Stimulated activated CD4-positive, alpha-beta T cell treated with anti-CD3 and anti-CD28 coated beads, Interleukin-15, amount 100 ng/mL, for 1 hour (primary cell): ENCODE measurements at places on chromosomes 2 and 18.

- no peak for DNase-seq
These were observed 87.5 kb downstream of the MBP start for GRCh38 chr18:77044866-77045664.

- DNase-seq = no peak
These were observed 693.4 kb upstream of the ID2 start for GRCh38 chr2:7988440-7988839.

DNA sequence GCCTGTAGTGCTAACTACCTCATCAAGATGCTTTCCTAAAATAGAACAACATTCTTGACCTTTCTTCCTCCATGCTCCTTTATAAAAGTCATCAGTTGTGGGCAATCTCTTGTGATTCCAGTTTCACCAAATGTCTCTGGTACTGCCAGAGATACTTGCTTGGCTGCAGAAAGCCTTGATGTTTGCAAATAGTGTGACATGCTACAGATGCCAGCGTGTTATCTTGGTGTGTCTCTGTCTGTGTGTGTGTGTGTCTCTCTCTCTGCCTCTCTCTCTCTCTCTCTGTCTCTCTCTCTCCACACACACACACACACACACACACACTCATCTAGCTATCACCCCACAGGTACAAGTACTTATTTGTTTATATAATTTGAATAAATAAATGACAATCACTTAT lies 146.9 kb downstream of the CCDC102B start:
- DNase-seq = no peak

- no peak for DNase-seq
These were observed 2.4 kb downstream of the RPE start for GRCh38 chr2:210004881-210005280.

- DNase-seq = no peak
These were observed 103.6 kb upstream of the AGAP1 start for GRCh38 chr2:235390108-235390815.

GRCh38 chr2:97546711-97547110 lies 43.0 kb downstream of the ANKRD36B start:
- DNase-seq = no peak

GRCh38 chr2:167988296-167988695 lies 259.1 kb downstream of the STK39 start:
- DNase-seq = no peak

GRCh38 chr2:146598791-146599190 lies 1246.0 kb upstream of the ACVR2A start:
- DNase-seq = no peak

DNA sequence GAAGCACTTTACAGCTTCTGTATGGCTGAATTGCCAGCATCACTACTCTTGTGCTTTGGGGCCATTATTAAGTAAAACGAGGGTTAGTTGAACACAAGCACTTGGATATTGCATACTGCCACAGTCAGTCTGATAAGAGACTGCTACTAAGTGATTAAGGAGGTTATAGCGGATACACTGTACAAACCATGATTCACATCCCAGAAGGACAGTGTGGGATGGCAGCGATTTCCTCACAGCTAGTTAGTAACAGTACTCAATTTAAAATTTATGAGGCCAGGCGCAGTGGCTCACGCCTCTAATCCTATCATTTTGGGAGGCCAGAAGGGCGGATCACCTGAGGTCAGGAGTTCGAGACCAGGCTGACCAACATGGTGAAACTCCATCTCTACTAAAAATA lies 2.6 kb upstream of the BMPR2 start:
- no peak for DNase-seq

GRCh38 chr18:61735564-61736102 lies 157.2 kb downstream of the RNF152 start:
- DNase-seq = no peak

- no peak for DNase-seq
These were observed 16.0 kb downstream of the CCNT2 start for GRCh38 chr2:134934641-134935040.

GRCh38 chr2:213001297-213001910 lies 150.0 kb downstream of the IKZF2 start:
- no peak for DNase-seq

DNA sequence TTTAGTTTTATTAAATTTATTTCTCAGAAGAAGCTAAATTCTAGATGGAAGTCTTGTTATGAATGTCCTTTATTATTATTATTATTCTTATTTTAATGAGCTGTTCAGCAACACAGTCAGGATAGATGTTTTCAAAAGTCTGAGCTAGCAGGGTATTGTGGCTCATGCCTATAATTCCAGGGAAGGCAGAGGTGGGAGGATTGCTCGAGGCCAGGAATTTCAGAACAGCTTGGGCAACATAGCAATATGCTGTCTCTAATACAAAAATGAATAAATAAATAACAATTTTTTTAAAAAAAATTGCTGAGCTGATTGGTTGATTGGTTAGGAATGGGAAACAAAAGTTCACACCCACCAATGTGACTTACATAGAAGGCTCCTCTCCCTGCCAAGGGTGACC lies 274.1 kb upstream of the CYRIA start:
- no peak for DNase-seq

DNA sequence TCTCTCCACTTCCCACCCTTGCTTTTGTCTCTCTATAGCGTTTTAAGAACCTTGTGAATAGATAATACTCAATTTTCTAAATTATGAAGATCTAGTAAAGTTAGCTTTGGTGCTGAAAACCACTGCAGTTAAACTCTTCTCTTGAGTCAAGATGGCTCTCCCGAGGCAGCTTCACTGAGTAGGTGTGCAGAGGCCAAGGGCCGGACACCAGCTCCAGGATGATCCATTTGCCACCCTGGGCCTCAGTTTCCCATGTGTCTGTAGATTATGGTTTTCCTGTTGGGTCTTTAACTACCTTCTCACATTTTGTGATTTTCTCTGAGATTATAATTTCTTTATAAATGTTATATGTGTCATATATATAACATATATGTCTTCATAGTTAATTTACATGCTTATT lies 68.5 kb upstream of the SH3RF3 start:
- no peak for DNase-seq

DNA sequence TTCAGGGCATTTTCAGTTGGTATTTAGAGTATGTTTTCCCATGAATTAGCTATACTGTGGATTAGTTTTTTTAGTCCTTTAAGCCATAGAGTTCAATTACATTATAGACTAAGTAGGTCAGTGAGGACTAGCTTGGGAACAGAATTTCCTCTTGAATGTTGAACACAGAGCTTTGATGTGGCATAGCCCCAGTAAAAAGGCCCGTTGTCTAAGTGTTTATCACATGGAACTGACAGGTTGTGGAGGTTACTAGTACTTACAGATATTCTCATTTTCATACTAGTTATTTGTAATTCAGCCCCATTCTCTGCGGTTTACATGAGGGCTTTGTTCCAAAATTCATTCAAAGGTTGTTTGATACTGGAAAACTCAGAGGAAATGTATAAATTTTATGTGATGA lies 6.2 kb downstream of the INSIG2 start:
- no peak for DNase-seq

DNA sequence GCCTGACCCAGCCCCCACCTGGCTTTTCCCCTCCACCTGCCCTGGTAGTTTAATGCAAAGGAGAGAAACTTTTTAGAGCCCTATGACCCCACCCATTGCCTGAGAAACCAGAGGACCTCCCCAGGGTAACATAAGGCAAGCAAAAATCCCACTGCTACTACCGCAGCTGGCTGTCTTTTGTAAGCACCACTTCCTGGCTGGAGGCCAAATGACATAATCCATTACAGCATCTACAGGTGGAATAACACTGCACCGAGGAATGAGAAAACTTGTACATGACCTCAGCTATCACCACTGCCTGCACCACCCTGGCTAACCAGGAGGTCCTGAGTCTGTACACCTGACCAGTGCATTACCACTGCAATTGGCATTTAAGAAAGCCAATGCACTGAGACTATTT lies 149.6 kb upstream of the GALNT5 start:
- no peak for DNase-seq

- DNase-seq = no peak
These were observed 1.2 kb upstream of the BCL11A start for GRCh38 chr2:60554646-60555065.

GRCh38 chr2:231689124-231689893 lies 19.0 kb upstream of the PTMA start:
- DNase-seq = no peak

GRCh38 chr2:11515490-11515981 lies 18.3 kb upstream of the GREB1 start:
- no peak for DNase-seq

GRCh38 chr2:194550702-194551101 lies 1106.3 kb upstream of the SLC39A10 start:
- no peak for DNase-seq

DNA sequence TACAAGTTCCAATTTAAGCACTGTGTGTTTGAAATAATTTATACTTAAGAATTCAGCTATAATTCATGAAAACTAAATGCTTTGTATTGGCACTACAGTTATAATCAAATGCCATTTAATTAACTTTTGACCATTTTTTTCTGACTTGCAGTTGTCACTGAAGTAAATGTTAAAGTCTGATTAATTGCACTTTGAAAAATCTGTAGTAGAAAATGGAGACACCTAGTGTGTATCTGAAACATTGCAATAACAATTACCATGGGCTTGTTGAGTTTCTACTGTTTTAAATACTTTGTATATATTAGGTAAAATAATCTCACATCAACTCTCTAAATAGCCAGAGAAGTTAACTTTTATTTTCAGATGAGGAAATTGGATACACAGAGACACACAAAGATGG lies 458.6 kb upstream of the FSIP2 start:
- DNase-seq = no peak

GRCh38 chr2:287911-288757 lies at the start of gene ALKAL2:
ALKAL2 (minus strand) TSS chr2:288091; CDS start chr2:287835, 256 bp downstream.
- DNase-seq = no peak
